Activated CD8-positive, alpha-beta T cell treated with anti-CD3 and anti-CD28 coated beads, Interleukin-2, amount 10 ng/mL, durations not matched to agents 7 days and 5 days (primary cell): ENCODE measurements at places on chromosomes 3 and 15. TPM values are rescaled to one million over a fixed set of nuclear protein-coding genes. Genes with fewer than 3 reads are reported as not detected.
A peak's percentile ranks its signal among the peaks of the same experiment; 100 is the strongest.

- H3K4me3 ChIP-seq = no peak overlapping the region
- no peaks in the 10 kb centered on the region for H3K36me3 ChIP-seq
- peaks cover 29% of the 10 kb centered on the region for H3K27me3 ChIP-seq
- H3K4me1 ChIP-seq = peaks cover 2% of the 10 kb centered on the region
- no peak for DNase-seq
Measured at GRCh38 chr15:95664450-95664849, 666.0 kb upstream of the NR2F2 start.

- H3K36me3 ChIP-seq = no peaks in the 10 kb centered on the region
- H3K4me1 ChIP-seq = peaks cover 4% of the 10 kb centered on the region
- DNase-seq = no peak
- no peak overlapping the region for H3K4me3 ChIP-seq
- peaks cover 9% of the 10 kb centered on the region for H3K27me3 ChIP-seq
Measured at GRCh38 chr3:141849056-141849815, 27.2 kb upstream of the ATP1B3 start.

DNA sequence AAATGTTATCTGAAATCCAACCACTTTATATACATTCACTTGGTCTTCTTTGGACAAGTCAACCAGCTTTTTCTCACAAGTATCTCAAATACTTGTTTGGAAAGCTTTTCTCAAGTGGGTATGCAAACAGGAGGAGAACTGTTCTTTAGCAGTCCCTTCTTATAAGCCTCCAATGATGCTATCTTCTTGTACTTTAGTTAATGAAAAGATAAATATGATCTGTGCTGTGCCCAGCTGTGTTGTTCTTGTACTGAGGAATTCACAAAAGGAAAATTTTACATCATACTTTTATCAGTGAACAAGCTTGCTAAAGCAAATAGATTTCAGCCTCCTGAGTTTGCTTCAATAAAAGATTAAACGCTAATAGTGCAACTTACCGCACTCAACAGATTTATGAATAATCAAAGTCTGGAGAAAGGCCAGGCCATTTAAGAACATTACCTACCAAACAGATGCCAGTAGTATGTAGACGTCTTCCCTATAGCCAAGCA, 395.2 kb downstream of the MECOM start:
- no peak overlapping the region for H3K4me3 ChIP-seq
- no peak for DNase-seq
- H3K27ac ChIP-seq = no peak overlapping the region
- no peaks in the 10 kb centered on the region for H3K4me1 ChIP-seq

DNA sequence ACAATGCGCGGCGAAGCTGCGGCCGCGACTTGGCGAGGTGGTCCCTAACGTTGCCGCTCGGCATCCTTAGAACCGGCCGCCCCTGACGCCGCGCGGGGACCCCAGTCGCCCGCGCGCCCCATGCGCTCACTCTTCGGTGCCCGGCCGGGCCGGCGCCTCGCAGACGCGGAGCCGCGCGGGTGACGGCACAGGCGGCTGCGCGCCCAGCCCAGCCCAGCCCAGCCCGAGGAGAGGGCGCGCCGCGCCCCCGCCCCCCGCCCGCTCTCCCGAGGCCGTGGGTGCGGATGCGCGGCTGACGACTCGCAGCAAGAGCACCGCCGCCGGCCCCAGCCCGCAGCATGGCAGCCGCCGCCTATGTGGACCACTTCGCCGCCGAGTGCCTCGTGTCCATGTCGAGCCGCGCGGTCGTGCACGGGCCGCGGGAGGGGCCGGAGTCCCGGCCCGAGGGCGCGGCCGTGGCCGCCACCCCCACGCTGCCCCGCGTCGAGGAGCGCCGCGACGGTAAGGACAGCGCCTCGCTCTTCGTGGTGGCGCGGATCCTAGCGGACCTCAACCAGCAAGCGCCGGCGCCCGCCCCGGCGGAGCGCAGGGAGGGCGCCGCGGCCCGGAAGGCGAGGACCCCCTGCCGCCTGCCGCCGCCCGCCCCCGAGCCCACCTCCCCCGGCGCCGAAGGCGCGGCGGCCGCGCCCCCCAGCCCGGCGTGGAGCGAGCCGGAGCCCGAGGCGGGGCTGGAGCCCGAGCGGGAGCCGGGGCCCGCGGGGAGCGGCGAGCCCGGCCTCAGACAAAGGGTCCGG, 437 bp downstream of the KLF13 start:
- peaks cover 36% of the 10 kb centered on the region for H3K36me3 ChIP-seq
- no peaks in the 10 kb centered on the region for H3K27me3 ChIP-seq
- H3K27ac ChIP-seq = no peak overlapping the region
- peak overlapping the region; percentile 56 for H3K4me3 ChIP-seq
- peaks cover 58% of the 10 kb centered on the region for H3K4me1 ChIP-seq
- DNase-seq = peak; percentile 73

GRCh38 chr3:21729888-21730459, 21.0 kb downstream of the ZNF385D start:
- DNase-seq = no peak
- H3K27me3 ChIP-seq = no peaks in the 10 kb centered on the region
- no peaks in the 10 kb centered on the region for H3K36me3 ChIP-seq
- H3K4me1 ChIP-seq = no peaks in the 10 kb centered on the region
- H3K4me3 ChIP-seq = no peak overlapping the region
- H3K27ac ChIP-seq = no peak overlapping the region

DNA sequence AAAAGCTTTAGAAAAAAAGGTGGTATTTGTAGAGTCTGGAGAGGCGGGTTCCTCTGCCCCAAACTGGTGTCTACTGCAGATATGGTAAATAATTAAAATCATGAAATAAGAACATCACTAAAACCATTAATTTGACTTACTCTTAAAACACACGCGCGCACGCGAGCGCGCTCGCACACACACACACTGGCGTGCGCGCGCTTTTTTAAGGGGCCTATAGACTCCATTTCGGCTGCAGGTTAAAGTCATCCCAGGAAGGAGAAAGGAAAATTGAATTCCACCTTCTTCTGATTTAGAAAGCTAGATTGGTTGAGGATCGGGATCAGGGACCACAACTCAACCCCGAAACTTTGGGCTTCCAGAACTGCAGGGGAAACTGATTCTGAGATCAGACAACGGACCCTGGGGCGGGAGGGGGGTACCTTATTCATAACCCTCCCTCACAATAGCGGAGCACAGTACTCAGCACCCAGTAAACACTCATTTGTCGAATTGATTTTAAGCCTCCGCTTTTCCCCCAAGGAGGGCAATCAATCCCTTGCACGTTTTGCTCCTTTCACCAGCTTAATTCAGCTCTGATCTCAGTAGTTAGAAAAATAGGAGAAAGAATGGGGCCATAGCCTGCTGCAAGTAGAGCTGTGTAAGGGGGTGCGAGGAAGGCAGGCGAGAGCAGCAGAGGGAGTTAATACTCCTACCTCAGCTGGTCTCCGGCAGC, 509 bp upstream of the LRRC3B start:
- no peak for DNase-seq
- peaks cover 29% of the 10 kb centered on the region for H3K27me3 ChIP-seq
- H3K4me1 ChIP-seq = no peaks in the 10 kb centered on the region

Gene FAM3D
- not detected for total RNA-seq
